Left renal cortex interstitium (tissue), 4 donors: ENCODE measurements at places on chromosomes 2 and 18.

DNA sequence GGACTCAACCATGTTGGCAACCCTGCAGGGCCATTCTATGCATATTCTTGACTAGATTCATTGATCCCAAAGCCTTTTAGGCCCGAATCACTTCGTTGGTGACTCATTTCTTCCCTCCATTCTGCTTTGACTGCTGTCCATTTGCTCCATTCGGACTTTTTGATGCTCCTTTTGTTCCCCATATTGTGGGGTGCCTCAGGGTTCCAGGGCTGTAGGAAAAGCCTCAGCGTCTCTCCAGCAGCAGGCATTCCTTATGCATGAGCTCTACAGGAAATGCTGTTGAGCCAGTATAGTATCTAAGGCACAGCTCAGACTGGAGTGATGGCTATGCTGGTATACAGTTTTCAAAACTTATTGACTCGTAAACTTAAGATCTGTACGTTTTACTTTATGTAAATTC, 292.6 kb downstream of the PRKCE start:
- no peak for DNase-seq

GRCh38 chr18:42730272-42730671, 385.2 kb downstream of the RIT2 start:
- DNase-seq, result no peak

DNA sequence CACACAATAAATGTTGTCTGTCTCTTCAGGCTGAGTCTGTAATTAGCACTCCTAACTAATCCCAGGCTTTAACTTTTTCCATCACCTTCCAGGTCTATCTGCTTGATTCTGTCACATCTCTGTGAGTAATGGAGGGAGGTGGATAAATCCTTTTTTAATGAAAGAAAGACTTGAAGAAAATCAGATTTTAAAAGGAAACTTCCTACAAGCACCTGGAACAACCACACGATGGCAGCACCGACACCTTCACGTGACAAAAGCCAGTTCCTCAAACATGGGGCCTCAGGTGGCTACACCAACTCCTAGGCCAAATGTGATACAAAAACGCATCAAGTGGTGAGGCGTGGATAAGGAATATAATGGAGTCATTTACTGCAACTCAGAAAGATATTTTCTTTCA, 41.8 kb downstream of the TGFBRAP1 start:
- no peak for DNase-seq

GRCh38 chr2:55761526-55761925, 67.9 kb upstream of the PNPT1 start:
- DNase-seq, result no peak

DNA sequence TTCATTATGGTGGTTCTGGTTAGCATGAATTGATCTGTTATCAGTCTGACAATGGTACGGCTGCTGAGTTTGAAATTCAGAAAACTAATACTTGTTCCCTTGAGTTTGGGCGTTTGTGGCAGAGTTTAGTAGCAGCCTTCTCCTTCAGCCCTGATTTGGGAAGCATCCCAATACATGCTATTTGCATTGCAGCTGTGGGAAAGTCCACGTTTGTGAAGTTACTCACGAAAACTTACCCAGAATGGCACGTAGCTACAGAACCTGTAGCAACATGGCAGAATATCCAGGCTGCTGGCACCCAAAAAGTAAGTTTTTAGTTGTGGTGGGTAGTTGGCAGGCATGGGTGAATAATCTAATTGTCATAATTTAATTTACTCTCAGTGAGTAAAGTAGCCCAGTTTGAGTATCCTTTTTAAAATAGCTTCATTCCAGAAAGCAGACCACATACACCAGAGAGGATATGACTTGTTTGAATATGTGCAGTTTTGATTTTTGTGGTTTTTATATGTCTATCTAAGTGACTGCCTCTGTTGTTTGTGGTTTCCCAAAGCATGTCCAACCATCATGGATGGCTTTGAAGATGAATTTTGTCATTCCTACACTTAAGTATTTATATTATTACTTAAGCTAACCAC, 12.2 kb downstream of the DGUOK start:
- no peak for DNase-seq

GRCh38 chr18:70243131-70243929, 37.8 kb upstream of the RTTN start:
- no peak for DNase-seq

GRCh38 chr2:119518401-119519056, 5.8 kb downstream of the SCTR start:
- no peak for DNase-seq

GRCh38 chr2:151097128-151097527, 164.5 kb downstream of the RBM43 start:
- no peak for DNase-seq

- no peak for DNase-seq
Observed at GRCh38 chr18:61602836-61603235, 269.6 kb downstream of the CDH20 start.

DNA sequence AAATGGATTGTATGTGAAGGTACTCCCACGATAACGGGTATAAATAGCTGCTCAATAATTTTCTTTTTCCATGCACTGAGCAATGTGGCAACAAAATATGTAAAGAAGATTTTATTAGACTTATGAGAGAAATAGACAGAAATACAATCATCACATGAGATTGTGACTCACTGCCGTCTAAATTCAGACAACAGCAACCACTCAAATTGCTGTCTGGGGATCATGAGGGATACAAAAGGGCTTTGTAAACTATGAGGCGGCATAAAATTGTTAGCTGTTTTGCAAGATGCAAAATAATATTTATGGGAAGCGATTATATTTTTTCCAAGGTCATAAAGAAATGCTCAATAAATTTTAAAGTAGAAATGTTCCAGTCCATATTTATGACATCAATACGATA, 259.1 kb upstream of the AGAP1 start:
- no peak for DNase-seq

GRCh38 chr2:200741468-200742202, 70.1 kb upstream of the BZW1 start:
- DNase-seq, result no peak

- DNase-seq, result no peak
Observed at GRCh38 chr2:120871016-120871635, 135.5 kb downstream of the GLI2 start.

DNA sequence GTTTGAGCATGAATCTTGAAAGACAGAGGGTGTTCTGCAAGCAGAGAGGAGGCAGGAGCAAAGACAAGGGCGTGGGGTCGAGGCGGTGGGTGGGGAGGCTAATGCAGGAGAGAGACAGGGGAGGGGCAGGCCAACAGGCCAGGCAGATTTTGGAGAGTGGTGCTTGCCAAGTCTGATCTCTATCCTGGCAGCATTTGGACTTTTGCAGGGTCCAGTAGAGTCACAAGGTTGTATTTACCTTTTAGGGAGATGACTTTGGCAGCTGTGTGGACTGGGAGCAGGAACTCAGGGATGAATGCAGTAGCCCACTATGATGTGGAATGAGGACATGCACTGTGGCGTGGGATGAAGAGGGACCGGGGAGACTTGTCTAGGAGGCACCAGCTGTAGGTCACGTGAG, 15.7 kb upstream of the CEP192 start:
- no peak for DNase-seq

- DNase-seq, result no peak
Observed at GRCh38 chr2:66575625-66576310, 140.8 kb downstream of the MEIS1 start.

DNA sequence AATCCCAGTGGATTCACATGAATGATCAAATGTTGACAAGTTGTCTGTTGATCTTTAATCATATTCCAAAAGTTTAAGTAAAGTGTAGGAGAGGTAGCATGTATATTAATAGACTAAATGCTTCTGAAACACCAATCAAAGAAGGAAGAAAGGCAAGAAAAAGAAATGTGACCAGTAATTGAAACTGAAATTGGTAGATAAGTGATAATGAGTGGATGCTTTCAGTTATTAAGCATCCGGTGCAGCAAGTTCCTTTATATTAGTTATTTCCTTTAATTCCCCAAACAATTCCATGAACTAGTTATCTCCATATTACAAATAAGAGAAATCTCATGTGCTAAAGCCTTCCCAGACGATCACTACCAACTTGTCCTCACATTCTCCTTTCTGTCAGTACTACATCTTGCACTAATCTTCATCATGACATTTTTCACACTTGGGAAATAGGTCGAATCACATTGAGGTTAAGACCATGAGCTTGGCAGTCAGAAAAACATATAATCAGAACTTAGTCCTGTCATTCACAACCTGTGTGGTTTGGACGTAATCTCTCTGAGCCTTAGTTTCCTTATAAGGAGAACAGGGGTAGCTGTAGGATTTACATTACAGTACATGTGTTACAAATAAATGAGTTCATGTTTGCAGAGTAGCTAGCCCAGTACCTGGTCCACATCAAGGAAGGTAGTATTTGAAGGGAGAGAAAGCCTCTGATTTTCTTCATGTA, 182.1 kb downstream of the NOL4 start:
- DNase-seq, result no peak

- DNase-seq, result no peak
Observed at GRCh38 chr18:74264303-74265020, 27.3 kb downstream of the CYB5A start.

DNA sequence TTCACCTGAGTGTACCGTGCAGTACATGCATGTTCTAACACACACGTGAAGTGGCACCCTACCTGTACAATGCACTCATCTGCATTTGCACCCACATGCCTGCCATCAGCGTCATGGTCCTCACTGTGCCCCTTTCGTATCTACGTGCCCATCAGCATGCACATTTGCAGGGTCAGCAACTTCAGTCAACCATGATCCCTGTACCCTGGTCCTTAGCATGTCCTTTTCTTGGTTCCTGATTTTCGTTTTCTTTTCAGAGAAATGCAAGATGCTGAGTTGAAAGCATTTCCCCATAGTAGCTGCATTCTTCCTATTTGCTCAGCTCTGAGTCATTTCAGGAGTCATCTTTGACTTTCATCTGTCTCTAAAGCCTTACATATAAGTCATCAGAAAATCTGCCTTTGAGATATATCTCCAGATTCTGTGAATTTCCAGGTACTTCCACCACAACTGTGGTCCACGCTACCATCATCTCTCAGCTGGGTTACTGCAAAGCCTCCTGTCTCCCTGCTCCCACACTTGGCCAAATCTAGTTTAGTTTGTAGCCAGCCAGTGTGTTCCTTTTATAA, 14.7 kb upstream of the PUM2 start:
- no peak for DNase-seq

DNA sequence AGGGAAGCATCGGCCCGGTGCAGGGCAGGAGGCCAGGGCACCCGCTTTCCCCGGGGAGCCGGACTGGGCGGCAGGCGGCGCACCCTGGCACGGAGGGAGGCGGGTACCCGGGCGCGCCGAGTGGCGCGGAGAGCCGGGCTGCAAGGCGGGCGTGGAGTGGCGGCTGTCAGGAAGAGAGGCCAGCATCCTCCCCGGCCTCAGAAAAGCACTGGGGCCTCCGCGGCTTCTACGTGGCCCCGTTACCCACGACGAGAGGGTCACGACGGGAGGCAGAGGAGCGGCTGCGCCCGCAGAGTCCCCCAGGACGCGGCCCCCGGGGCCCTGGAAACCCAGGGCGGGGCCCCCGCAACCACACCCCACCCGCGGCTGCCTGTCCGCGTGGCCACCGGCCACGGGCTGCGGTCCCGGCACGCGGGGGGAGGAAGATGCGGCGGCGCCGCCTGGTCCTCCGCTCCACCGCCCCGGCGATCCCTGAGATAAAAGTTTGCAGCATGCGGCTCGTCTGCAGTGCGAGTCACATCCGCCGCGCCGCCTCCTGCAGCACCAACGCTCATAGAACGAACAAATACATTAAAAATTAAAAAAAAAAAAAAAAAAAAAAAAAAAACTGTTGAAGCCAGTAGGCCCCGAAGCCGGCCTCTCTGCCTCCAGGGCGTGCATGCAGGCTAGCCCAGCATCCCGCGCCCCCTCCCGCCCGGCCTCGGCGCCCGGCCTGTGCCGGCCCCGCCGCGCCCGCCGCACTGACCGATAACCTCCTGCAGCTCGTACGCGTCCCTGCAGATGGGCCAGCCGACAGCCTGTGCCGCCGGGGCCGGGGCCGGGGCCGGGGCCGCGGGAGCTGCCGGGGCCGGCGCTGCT, 683 bp downstream of the STK39 start:
- no peak for DNase-seq

DNA sequence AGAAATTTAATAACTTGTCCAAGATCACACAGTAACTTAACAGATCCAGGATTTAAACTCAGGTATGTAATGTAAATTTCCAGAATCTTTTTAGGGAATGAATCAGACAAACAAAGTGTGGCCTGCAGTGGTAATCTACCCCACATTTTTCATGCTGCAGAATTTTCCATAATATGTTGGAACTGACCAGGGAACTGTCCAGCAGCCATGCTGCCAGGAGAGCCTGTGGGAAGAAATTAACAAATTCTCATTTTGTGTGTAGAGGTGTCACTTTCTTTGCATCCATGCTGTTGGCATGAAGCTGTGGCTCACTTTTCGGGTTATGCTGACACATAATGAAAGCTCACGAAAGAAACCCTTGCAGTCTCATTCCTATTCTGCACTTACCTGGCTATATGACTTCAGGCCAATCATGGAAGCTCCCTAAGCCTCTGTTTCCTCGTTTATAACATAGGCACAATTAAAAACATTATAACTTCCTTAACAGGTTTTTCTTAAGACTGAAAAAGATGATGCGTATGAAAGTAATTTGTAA, 54.7 kb downstream of the CDKL4 start:
- no peak for DNase-seq

DNA sequence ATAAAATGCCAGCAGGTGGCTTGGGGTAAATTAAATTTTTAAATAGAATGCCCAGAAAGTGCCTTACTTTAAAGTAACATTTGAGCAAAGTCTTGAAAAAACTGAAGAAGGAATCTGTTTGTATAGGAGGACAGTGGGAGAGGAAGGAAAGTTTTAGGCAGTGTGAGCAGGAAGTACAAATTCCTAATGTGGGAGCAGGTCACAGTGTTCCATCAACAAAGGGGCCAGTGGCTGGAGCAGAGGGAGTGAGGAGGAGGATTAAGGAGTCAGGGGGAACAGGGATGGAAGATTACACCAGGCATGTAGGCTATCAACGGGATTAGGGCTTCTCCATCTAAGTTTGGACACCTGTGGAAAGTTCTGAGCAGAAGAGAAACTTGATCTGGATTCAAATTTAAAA, 439.2 kb upstream of the REG3G start:
- DNase-seq, result no peak

- DNase-seq, result no peak
Observed at GRCh38 chr18:58013241-58014211, 30.5 kb upstream of the NEDD4L start.

GRCh38 chr2:199979832-199980628, 24.6 kb downstream of the MAIP1 start:
- DNase-seq, result peak; percentile 77
